ENCODE measurements at places on chromosomes 1 and 21.

DNA sequence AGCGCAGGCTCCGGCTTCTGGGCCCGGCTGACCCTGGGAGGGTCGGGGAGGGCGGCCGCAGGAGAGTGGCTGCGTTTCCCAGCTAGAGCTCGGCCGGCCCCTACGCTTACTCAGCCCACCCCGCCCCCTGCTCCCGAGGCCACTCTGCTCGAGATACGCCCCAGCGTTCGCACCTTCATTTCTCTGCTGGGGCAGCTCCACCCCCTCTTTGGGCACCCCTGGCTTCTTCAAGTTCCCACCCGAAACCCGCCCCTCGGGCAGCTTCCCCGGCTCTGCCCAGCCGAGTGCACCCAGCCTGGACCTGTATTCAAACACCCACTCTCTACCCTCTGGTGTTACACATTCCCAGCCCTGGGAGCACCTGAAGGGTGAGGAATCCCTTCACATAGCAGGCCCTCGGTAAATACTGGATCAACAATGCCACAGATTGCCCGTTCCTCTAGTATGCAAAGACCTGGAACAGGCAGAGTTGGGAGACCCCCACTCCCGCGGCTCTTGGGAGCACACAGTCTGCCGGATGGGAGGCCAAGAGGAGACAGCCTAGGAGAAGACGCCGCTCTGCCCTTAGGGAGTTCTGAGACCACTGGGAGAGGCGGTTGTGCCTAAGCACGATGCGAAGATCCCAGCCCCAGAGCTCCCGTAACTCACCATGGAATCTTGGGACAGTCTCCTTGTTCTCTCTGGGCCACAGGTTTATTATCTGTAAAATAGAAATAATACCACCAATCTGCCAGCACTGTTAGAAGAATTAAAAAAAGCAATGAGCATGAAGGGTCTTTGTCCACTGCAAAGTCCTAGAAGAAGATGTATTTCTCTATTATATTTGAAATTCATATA, 566 bp upstream of the PAQR7 start:
- no peak for DNase-seq

DNA sequence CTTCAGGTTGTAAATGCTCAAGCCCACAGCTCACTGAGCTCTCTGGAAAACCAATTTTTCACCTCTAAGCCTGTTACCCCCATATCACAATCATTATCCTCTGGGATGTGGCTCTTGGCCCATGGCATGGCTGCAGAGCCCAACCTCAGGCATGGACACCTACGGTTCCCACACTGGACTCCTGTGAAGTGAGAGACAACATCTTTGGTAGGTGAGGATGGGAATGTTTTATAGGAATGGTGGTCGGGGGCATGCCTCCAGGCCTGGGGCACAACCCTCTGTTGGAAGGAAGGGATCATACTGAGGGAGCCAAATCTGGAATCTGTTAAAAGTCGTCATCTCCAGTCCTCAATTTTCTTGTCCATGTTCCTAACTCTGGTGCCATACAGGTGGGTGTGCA, 179.1 kb downstream of the FOXD2 start:
- no peak for DNase-seq

GRCh38 chr21:43643193-43643592, 16.1 kb downstream of the HSF2BP start:
- DNase-seq = no peak

DNA sequence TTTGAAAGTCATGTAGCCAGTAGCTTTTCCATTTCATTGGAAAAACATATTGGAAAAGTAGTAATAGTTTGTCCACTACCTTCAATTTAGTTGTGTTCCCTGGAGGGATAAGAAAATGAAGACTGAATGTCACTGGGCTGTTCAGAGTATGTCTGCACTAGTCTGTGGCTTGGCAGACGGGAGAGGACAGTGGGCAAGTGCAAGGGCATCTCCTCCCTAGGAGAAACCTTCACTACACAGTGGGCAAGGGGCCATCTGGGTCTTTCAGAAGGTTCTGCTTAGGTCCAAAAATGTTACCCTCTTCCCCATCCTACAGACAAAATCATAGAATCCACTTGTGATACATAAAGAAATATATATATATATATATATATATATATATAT, 118.1 kb downstream of the C1orf21 start:
- DNase-seq = no peak

- no peak for DNase-seq
Observed at GRCh38 chr1:32775640-32776337, 41.4 kb downstream of the YARS1 start.

DNA sequence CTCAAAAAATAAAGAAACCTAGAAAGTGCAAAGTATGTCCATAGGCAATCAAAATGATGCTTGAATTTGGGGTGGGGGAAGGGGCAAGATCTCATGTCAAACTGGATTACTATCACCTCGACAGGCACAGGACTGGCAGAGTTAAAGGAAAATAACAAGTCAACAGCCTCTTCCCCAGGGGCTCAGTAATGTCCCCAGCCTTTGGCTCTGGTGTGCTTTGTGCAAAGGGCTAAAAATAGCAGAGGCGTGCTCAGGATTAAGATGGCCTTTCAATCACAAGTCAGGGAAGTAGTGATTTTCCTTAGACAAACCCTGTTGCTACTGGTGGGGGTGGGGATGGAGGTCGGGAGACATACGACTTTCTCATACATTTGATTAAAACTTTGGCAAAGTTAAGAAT, 63.5 kb upstream of the OLIG2 start:
- no peak for DNase-seq

DNA sequence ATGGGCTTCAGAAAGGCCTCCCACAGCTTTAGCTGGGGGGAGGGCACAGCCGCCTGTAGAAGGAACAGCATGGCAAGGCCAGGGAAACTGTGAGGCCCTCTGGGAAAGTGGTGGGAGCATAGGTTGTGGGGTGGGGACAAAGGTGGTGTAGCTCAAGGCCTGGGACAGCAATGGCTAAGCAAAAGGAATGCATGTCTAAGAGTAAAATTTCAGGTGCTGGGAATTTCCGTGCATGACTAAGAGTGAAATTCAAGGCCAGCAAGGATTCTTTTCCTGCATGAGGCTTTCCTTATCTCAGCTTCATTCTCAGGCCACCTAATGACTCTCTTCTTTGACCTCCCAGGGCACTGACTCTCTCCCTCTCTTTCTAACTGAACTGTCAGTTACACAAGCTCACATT, 86.5 kb upstream of the WNT4 start:
- no peak for DNase-seq

- no peak for DNase-seq
Observed at GRCh38 chr1:113534130-113534817, 144.0 kb downstream of the MAGI3 start.

- no peak for DNase-seq
Observed at GRCh38 chr1:239053279-239053678, 333.1 kb upstream of the CHRM3 start.

DNA sequence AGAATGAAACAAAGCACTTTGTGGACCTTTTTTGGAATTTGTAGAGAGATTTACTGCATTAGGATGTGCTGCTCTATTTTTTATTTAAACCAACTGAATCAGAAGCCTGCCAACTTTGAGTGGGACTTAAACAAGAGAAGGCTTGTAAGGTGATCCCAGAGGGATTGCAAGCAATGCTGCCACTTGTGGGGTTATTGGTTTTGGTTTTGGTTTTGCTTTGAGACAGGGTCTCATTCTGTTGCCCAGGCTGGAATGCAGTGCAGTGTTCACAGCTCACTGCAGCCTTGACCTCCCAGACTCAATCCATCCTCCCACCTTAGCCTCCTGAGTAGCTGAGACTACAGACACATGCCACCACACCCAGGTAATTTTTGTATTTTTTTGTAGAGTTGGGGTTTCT, 32.2 kb upstream of the GNG5 start:
- DNase-seq = no peak

DNA sequence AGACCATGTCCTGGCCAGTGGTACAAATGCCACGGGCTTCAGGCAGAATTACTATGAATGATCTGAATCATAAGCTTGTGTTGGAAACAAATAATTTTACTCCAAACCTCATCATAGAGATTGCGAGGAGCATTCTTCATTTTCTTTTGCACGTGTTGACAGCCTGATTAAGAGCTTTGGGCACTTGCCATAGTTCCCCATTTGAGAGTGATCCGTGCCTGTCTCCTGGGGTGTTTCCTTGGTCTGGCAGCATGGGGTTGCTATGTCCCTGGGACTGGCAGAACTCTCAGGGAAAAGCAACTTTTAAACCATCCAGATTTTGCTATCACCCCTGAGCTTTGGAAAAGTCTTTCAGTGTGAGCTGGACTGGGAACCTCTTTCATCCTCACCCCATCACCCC, 54.3 kb upstream of the KCNJ6 start:
- no peak for DNase-seq

GRCh38 chr1:67639361-67639760, 45.6 kb upstream of the GADD45A start:
- no peak for DNase-seq

- DNase-seq = peak; percentile 16
Observed at GRCh38 chr1:167762061-167762746, 40.4 kb downstream of the MPZL1 start.

DNA sequence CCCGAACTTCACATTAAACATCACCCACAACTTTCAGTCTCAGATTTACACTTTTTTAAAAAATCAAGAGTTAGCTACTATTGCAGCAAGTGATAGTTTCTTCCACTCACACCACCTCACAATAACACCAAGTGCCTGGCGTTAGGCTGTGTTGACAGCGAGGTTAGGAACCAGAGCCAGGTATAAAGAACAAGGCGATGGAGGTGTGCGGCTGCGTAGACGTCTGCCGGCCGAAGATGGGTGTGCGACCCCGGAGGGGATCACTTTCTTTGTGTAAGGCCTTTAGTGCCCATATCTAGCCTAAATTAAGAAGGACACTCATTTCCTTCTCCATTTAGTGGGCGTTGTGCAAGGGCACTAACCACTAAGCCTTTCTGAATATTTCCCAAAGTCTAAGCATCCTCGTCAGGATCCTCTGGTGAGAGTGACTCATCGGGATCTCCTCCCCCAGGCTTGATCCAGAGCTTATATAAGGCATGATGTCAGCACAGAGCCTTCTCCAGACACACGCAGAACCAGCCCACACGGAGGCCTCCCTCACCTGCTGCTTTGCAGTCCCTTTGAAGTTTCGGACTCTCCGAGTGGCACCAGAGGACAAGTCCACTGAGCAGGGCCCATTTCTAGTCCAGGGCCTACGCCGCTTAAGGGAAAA, 11.8 kb downstream of the NHLH2 start:
- no peak for DNase-seq

GRCh38 chr1:24898909-24899439, 31.1 kb downstream of the RUNX3 start:
- no peak for DNase-seq

- no peak for DNase-seq
Observed at GRCh38 chr1:26747048-26747447, 40.7 kb upstream of the PIGV start.

DNA sequence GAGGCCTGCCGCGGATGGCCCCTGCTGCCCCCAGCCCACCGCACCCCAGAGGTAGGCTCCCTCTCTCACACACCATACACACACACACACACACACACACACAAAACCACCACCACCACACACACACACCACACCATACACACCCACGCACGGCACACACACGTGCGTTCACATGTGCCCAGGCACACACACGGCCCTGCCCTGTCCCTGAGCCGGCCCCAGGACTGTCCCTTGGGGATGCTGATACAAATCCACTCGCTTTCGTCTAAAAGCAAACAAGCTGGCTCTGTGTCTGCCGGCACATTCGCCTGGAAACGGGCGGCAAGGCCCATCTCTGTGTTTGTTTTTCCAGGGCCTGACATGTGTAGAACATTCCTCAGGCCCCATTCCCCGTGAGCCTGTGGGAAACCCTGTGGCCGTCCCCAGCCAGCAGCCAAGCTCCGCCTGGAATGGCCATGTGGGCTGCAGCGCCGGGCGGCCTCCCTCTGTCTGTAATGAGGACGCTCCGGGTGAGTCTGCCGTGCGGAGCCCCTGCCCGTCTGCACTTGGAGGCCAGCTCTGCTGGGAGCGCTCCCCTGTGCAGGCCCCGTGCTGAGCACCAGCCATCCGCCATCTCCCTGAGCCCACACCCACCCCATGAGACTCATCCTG, 67.4 kb downstream of the DMRTB1 start:
- no peak for DNase-seq

DNA sequence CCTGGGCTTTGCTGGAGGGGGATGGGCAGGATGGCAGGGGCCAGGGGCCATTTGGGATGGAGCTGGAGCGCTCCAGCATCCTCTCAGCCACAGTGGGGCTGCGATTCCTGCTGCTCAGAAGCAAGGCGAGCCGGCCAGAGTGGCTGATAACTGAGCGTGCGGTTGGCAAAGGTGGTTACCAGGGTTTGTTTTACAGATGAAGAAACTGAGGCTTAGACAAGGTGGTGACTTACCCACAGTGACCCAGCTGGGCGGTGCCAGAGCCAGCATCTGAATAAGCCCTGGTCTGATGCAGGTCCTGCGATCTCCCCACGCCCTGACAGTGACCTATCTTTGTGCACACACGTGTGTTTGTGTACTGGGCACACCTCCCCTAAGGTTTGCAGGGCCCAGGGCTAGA, 5.9 kb upstream of the PRXL2B start:
- DNase-seq = no peak

GRCh38 chr1:172185211-172185610, 235.3 kb upstream of the C1orf105 start:
- no peak for DNase-seq

GRCh38 chr1:168760781-168761180, 31.8 kb upstream of the DPT start:
- no peak for DNase-seq

GRCh38 chr21:39885119-39885848, 18.0 kb downstream of the PCP4 start:
- DNase-seq = no peak

DNA sequence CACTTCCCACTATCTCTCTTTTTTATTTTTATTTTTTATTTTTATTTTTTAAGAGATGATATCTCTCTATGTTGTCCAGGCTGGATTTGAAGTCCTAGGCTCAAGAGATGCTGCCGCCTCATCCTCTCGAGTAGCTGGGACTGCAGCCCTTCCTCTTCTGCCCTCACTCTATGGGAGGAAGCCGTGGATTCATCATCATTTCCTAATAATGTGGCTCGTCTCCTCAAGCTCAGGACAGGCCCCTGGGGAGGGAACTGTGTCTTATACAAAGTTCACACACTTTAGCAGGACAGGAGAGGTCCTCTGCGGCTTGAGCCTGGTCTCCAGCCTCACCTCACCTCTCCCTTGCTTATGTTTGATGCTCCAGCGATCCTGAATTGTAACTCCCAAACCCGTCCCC, 16.5 kb upstream of the IFFO2 start:
- no peak for DNase-seq

- no peak for DNase-seq
Observed at GRCh38 chr1:201885531-201886075, 3.1 kb upstream of the SHISA4 start.

DNA sequence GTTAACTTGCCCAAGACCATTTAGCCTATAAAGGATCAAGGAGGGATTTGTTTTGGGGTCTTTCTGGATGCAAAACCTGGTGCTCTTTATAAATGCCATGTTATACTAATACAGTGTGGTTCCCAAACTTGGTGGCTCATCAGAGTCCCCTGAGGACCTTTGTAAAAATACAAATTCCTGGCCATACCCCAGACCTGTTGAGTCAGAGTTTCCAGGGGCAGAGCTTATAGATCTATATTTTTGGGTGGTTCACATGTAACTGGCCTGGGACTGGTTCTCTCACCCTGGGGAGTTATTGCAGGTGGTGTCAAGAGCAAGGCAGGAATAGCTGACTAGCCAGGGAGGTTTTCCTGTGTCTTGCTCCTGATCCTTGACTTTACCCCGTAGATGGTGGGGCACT, 136.9 kb upstream of the HNRNPU start:
- no peak for DNase-seq

- DNase-seq = no peak
Observed at GRCh38 chr1:107739651-107740050, 225.3 kb downstream of the VAV3 start.

GRCh38 chr21:32578107-32578691, 7.1 kb downstream of the TCP10L start:
- peak; percentile 17 for DNase-seq

GRCh38 chr1:88043834-88044233, 640.2 kb upstream of the PKN2 start:
- no peak for DNase-seq
